ENCODE measurements at places on chromosomes 7 and 10.

DNA sequence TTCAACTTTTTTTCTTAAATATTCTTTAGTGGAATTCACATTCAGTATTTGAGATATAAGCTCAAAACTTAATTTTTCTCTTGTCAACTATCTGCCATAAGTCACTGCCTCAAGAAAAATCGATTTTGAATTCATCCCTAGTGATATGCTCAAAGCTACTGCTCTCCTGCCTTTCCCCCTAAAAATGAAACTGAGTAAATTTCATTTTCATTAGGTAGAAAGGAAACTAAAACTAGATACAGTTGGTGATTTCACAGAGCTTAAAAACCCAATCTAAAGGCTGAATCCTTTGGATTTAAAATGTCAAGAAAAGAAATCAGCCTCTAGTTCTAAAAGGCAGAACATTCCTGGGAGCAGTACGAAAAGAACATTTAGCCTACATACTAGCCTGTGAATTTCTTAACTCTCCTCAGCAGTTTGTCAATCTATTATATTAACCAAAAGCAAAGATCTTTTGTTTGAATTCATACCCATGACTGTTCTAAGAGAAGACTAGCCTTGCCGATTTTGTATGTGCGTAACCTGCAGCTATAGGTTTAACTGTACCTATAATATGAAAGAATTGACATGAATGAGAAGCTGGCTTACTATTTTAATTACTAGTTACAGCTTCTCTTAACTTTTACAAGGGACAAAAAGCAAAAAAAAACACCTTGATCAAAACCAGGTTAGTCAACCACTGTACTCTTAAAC is 4.9 kb upstream of the FAM53B start:
- DNase-seq, result no peak

GRCh38 chr7:70190281-70190680 is 592.0 kb downstream of the AUTS2 start:
- DNase-seq, result no peak

- DNase-seq, result no peak
These were observed 31.7 kb downstream of the TRIM24 start for GRCh38 chr7:138491612-138492386.

- no peak for DNase-seq
These were observed 58.2 kb upstream of the PDGFA start for GRCh38 chr7:577741-578370.

GRCh38 chr7:68805159-68805558 is 793.1 kb upstream of the AUTS2 start:
- DNase-seq, result no peak

- no peak for DNase-seq
These were observed 18.9 kb upstream of the UNC5B start for GRCh38 chr10:71193516-71193915.

DNA sequence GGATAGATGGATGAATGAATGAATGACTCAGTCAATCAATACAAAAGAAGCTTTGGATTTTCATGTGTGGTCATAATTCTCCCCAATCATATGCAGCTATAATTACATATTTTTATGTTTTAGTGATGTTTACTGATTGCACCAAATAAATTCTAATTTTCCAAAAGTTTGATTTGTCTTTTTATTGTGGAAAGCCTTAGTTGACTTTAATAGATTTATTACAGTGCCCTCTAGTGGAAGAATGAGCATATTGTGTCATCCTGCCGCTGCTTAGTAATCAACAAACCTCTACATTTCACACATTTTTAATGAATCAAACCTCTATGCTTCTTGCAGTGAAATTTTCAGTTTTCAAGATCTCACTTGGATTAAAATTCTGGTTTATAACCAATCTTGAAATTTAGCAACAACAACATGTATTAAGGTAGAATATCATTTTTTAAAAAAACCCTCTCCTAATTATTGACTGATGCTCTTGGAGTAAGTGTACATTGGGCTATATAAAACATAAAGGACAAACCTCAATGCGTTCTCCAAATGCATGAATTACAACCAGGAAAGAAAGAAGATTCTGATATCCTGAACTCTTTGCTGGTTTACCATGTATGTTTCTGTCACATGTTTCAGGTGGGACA is 55.6 kb upstream of the PNLIP start:
- DNase-seq, result no peak

DNA sequence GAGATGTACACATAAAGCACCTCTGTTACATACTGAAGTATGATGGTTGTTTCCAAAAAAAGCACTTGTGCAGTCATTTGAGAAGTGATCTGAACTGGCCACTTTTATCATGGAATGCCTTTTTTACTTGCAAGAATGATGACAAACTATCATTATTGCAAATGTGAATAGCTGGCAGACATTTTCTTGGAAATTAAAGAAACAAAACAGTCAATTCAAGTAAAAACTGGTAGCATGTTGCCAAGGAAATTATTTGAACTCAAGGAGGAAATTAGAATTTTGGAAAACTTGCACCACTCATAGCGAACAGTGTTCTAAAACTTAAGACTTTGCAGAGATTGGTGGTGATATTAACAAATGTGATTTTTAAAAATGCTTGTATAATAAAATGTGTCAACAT is 6.6 kb downstream of the RHEB start:
- no peak for DNase-seq

DNA sequence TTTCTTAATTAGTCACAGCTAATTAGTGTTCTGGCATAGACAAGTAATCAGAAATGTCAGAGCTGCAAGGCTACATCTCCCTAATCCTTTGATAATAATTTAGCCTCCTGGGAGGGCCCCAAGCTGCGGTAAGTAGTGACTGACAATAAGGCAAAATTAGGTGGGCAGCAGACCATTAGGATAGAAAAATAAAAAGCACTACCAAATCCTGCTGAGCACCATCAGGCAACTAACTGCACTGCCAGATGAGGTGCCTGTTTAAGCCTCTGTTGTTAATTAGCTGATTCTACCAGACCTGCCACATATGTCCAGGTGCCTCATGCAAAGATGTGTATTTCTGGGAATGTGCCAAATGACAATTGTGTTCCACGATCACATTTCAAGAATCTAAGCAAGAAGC is 32.5 kb upstream of the FEZF1 start:
- DNase-seq, result no peak

DNA sequence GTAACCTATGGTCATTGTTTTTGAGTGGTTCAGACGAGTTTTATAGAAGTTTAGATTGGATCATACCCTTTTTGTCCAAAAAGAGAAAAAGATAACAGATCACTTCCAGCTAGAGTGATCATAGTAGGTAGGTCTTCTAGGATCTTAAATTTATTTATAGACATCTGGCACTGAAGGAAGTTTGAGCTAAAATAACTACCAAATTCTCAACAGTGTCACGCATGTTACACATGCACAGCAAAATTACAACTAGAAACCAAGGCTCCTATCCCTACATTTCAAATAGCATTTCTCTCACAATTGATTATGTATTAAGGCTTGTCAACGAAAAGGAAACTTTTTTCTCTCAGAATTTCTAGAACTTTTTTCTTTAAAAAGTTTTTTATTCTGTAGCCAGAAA is 2.3 kb downstream of the CALU start:
- no peak for DNase-seq

DNA sequence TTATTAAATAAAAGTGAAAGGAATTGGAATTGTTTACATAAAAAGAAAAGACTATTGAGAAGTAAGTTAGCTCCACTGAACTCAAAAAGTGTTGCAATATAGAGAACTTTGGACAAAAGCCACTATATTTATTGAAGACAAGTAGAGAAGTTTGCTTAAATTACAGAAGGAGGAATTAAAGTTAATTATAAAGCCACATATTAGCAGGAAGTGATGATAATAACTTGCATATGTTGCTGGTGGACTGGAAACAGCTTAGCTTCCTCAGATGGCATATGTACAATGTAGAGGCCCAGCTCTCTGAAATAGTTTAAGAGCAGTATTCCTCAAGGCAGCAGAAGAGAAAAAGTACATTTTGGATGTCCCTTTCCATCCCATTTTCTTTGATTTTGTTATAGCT is 400.7 kb downstream of the GATA3 start:
- DNase-seq, result no peak
